HuH-7.5 (cell line): ENCODE measurements at places on chromosomes 6 and 20.

DNA sequence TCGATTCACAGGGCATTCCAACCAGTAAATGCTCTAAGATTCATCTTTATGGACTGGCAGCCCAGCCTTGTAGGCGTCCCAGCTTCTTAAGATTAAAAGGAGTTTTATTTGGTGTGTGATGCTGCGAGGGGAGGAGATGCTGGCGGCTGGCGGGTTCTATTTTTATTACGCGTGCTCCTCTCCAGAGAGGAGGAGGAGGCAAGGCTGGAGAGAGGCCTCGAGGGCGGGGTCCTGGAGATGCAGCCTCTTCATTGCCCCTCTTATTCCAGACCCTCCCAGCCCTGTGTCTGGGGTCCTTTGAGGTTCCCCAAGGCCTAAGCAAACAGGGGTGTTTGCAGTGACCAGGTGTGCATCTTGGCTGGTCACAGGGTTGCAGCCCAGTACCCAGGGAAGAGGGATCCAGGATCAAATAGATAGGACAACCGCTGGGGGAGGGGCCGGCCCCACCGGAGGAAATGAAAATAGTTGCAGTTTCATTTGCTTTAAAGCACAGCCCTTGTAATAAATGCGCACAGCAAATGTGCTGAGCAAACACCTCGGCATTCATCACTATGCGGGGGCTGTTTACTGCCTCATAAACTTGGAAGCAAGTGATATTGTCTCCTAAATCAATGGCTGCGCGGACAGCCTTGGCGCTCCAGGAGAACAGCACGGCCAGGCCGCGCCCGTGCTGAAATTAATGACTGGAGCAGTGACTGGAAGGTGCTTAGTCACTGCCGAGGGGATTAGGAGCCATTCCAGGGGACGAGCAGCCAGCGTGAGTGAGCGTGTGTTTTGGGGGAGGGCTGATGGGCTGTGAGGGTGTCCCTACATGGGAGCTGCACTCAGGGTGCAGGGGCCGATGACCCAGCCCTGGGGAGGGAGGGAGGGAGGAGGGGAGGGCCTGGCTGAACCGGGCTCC, 83.0 kb downstream of the TMEM242 start:
- peak; percentile 36 for DNase-seq

GRCh38 chr6:6057442-6058053, 50.8 kb upstream of the NRN1 start:
- DNase-seq = peak; percentile 7

DNA sequence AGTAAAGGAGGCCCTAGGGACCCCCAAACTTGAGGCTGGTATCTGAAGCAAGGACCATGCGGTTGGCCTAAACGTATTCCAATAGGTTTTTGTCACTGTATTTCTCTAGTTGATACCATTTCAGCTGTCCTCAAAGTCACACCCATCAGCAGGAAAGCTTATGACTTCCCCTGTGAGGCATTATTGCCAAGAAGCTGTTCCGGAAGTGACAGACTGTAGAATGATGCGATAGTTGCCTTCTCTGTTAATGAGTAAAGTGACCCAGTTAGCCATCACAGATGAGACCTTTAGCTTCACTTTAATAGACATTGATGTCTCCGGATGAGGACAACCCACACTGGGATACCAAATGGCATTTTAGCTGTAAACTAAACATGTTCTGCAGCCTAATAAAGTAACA, 147.9 kb downstream of the RNGTT start:
- no peak for DNase-seq

GRCh38 chr6:82017288-82017687, 230.3 kb downstream of the IBTK start:
- DNase-seq = no peak

GRCh38 chr20:3980260-3981131, 34.9 kb downstream of the RNF24 start:
- DNase-seq = peak; percentile 49

GRCh38 chr6:48691420-48691819, 580.4 kb upstream of the PTCHD4 start:
- no peak for DNase-seq

GRCh38 chr6:106254636-106255035, 70.9 kb downstream of the ATG5 start:
- DNase-seq = no peak

GRCh38 chr6:137863091-137863797, 3.8 kb upstream of the TNFAIP3 start:
- DNase-seq = no peak

- DNase-seq = no peak
Observed at GRCh38 chr6:120320481-120321162, 971.1 kb upstream of the MAN1A1 start.

- DNase-seq = no peak
Observed at GRCh38 chr20:40843251-40843650, 154.2 kb upstream of the MAFB start.

GRCh38 chr6:39227476-39227875, 1.8 kb downstream of the KCNK5 start:
- DNase-seq = no peak

GRCh38 chr20:62739581-62740285, 31.1 kb downstream of the NTSR1 start:
- no peak for DNase-seq

DNA sequence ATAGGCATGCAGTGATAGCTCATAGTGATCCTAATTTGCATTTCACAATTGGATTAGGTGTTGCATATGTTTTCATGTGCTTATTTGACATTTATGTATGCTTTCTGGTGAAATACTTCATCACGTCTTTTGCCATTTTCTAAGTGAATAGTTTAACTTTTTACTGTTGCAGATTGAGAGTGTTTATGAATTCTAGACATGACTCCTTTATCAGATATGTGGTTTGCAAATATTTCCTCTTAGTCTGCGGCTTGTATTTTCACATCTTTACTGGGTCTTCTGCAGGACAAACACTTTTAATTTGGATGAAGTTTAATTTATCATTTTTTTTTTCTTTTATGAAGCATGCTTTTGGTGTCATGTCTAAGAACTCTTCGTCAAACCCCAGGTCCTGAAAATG, 39.2 kb downstream of the CCN2 start:
- DNase-seq = no peak

GRCh38 chr20:18180815-18181214, 43.2 kb downstream of the KAT14 start:
- no peak for DNase-seq

- DNase-seq = no peak
Observed at GRCh38 chr20:20217621-20218020, 150.3 kb upstream of the INSM1 start.

DNA sequence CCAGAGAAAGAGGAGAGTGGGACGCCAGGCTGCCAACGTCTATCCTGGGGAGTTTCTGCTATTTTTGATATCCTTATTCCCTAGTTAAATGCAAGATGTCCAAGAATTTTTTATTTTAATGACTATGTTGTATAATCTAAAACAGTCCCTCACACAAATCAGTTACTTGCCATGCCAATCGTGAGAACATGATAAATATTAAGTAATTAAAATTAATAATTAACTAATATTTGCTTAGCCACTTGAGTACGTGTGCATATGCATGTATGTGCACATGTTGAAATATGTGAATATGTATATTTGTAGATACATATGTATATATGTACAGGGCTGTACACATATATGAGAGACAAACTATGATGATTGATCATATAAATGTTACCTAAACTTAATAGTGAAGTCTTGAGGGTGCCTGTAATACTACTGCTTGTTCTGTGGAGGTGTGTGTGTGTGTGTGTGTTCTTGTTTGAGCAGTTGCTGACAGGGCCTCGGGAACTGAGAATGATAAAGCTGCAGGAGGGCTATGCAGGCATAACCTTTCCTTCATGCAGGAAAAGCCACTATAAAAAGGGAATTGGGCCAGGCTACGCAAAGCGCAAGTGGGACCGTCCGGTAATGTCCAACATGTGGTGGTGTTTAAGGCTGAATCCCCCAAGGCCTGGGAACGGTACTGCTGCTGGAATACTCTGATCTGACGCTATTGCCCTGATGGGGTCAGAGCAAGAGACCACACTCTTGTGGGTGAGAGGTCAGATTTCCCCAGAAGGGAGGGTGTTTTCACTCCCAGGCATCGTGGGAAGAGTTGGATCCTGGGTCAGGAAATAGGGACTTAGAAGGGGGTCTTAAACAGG, 148.3 kb upstream of the TBX18 start:
- no peak for DNase-seq

GRCh38 chr20:35515949-35516645, 13.4 kb downstream of the C20orf173 start:
- DNase-seq = no peak

DNA sequence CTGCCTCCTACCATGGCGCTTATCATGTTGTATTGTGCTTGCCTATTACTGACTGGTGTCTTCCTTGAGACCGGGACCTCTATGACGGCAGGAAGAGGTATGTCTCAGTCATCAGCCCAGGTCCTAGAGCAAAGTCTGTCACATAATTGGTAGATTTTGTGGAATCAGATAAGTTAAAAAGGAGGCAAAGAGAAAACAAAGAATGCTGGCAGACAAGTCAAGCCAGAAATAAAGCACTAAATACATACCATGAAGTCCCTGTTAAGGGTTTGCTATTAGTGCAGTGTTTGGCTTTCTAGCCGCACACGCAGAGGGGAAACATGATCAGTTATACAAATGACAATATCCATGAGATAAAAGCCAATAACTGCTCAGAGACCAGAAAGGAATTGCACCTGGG, 6.0 kb downstream of the TOMM34 start:
- no peak for DNase-seq

DNA sequence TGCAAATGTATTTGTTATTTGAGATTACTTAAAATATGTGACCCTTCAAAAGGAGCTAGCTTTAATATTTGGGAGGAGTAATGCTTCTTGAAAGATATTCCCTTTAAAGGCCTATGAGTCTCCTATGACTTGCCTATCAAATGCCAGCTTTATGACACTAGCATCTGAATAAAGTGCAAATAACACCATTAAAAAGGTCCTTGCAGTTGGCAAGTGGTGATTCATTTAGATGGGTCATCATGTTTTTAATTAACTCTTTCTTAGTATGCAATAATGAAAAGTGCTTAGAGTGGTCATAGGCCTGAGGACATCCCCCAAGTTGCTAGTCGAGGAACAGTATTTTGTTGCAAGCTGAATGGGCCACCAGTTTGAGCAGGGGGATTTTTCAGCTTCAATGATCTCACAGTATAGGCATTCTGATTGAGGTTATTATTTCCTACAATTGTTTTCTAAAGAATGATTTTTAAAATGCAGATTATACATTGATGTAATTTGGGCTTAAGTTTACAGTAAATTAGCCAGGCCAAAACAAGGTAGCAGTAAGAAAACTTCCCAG, 3.7 kb upstream of the CD2AP start:
- no peak for DNase-seq

GRCh38 chr6:19465760-19466159, 371.4 kb upstream of the ID4 start:
- no peak for DNase-seq

DNA sequence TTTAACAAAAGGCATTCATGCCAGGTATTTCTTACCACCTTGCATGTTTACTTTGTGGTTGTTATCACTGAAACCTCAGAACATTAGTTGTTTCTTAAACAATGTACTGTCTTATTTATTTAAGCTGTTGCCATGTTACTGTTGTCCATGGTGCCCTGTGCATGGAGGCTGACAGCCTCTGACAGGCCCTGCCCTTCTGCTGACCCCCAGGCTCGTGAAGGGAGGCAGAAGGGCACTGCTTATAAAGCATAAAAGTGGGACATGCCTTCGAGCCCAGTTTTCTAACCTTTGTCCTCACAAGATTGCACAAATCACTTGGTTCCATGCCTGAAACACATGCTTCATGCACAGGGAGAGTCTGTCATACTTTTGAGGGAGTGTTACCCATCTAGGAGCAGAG, 46.7 kb upstream of the CLIC5 start:
- DNase-seq = peak; percentile 11

DNA sequence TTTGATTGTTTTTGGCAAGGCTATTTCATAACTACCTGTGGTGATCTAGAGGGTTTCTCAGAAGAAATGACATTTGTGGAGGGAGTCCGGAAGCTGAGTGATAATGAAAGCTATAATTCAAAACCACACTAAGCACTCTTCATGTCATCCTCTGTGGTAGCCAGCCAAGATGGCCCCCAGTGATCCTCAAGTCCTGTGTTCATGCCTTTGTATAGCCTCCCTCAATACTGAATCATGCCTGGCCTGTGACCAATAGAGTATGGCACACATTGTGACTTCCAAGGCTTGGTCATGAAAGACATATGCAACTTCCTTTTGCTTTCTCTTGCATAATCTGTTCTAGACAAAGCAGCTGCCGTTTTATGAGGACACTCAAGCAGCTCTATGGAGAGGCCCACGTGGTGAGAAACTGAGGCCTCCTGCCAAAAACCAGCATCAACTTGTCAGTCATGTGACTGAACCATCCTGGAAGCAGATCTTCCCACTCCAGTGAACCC, 12.8 kb upstream of the DNAAF9 start:
- no peak for DNase-seq

GRCh38 chr6:71531006-71531405, 242.4 kb downstream of the OGFRL1 start:
- DNase-seq = no peak

- DNase-seq = no peak
Observed at GRCh38 chr6:78465059-78465634, 402.2 kb upstream of the IRAK1BP1 start.

DNA sequence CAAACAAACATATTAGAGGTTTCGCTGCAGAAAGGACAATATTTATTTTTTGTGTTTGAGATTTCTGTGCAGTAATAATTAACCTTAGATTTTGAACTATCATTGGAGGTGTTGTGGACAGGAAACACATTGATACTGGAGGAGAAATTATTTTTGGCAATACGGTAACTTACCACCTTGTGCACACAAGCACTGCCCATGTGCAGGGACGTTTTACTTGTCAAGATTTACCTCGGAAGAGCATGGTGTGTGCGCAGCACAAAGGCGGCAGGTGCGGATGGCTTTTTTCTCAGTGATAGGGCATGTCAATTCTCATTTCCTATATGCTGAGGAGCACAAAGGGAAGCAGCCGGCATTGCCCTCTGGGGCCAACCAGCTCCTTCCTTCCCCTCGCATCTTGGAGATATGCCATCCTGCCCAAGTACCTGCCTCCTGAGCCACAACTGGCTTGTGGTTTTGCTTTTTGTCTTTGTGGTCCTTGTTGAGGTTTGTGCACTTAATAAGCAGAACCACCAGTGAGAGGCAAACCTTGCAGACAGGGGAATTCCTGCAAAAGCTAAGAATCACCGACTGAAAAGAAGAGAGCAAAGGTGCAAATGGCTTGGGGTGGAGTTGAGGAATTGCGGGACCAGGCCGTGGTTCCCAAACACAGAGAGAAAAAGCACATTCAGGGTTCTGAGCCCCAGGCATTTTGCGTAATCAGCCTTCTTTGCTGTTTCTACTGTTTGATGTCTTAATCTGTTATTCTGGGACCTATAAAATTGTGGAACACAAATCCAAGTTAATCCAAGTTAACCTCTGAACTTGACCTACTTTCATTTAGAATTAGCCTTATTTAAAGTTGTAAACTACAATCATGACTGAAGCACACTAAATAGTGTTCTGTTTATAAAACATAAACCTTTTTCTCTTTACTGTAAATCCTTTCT, 21.9 kb downstream of the SAMD5 start:
- DNase-seq = no peak
